IPS-NIHi11 (cell line): ENCODE measurements at places on chromosomes 2 and 18.

GRCh38 chr2:10002681-10003080 is 40.7 kb upstream of the KLF11 start:
- no peak for DNase-seq

- DNase-seq, result peak; percentile 40
Measured at GRCh38 chr18:58541789-58542425, 87.0 kb downstream of the ALPK2 start.

GRCh38 chr2:145615626-145616025 is 1095.7 kb upstream of the ZEB2 start:
- DNase-seq, result no peak

DNA sequence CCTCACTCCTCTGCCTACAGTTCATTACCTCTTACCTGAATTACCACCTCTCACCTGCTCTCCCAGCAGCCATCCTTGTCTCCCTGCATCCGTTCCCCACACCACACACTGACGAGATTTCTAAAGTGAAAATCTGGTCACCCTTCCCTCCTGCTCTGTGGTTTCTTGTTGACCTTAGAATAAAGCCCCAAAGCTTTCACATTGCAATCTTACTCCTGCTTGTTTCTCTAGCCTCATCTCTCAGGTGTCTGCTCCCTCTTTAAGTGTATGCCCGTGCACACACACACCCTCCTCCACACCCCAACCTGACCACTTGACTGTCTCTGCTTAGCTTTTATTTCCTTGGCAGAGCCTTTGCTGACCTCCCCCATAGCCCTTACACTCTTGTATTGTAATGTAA is 122.0 kb upstream of the SKOR2 start:
- no peak for DNase-seq
